ENCODE measurements at places on chromosomes 2 and 18.

DNA sequence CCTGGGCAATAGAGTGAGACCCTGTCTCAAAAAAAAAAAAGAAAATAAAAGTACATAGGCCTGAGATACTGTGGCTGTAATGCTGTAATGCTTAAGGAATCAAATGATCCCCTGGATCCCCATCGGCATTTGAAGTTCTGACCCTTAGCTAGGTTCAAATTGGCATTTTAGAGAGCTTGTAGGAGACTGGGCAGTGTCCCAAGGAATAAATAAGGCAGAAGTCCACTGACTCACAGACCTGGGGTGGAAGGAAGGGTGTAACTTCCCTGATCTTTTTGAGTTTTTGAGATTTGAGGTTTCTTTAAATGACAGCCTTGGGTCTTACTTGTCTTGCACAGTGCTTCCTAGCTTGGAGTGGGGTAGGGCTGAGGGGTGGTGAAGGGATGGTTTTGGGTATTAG, 553.7 kb downstream of the SLC4A3 start:
- no peaks in the 10 kb centered on the region for H3K36me3 ChIP-seq
- no peak overlapping the region for H3K4me3 ChIP-seq
- H3K4me1 ChIP-seq = no peaks in the 10 kb centered on the region
- no peak overlapping the region for H3K27ac ChIP-seq
- no peaks in the 10 kb centered on the region for H3K27me3 ChIP-seq

- H3K36me3 ChIP-seq = no peaks in the 10 kb centered on the region
- peaks cover 39% of the 10 kb centered on the region for H3K4me1 ChIP-seq
- H3K27ac ChIP-seq = no peak overlapping the region
- DNase-seq = peak; percentile 69
Measured at GRCh38 chr2:99682275-99683060, 192.7 kb upstream of the REV1 start.

GRCh38 chr18:44117821-44118220, 562.9 kb upstream of the SETBP1 start:
- H3K36me3 ChIP-seq = no peaks in the 10 kb centered on the region
- no peak overlapping the region for H3K27ac ChIP-seq
- H3K4me1 ChIP-seq = no peaks in the 10 kb centered on the region
- no peak overlapping the region for H3K4me3 ChIP-seq
- no peaks in the 10 kb centered on the region for H3K27me3 ChIP-seq

- no peaks in the 10 kb centered on the region for H3K36me3 ChIP-seq
- no peak for DNase-seq
- no peak overlapping the region for H3K4me3 ChIP-seq
- H3K27me3 ChIP-seq = no peaks in the 10 kb centered on the region
- no peaks in the 10 kb centered on the region for H3K4me1 ChIP-seq
Measured at GRCh38 chr2:222554517-222554916, 101.4 kb downstream of the FARSB start.

DNA sequence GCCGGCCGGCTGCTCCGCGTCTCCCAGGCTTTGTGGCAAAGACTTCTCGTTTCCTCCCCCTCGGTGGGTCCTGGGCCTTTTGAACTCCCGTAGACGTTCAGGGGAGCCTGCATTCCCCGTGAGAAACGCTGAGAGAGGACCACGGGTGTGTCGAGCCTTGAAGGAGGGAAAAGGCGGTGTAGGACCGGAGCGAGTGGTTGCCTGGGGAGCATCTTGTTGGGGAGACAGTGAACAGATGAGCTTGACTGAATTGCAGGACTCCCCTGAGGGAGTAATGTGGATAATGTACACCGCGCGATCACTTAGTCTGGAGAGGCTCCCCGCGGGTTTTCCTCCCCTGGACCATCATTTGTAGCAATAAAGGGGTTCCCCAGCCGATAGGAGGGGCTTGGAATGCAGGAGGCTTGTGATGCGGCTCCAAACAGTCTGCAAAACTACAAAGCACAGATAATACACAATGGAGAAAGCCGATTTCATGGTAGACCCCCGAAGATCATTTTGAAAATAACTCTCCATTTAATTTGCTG, 769 bp downstream of the ALMS1 start:
- DNase-seq = no peak
- H3K36me3 ChIP-seq = no peaks in the 10 kb centered on the region
- no peaks in the 10 kb centered on the region for H3K27me3 ChIP-seq
- peaks cover 6% of the 10 kb centered on the region for H3K4me1 ChIP-seq

GRCh38 chr2:237639836-237640220, 12.4 kb downstream of the LRRFIP1 start:
- DNase-seq = no peak
- peaks cover 5% of the 10 kb centered on the region for H3K27me3 ChIP-seq
- H3K36me3 ChIP-seq = no peaks in the 10 kb centered on the region
- H3K27ac ChIP-seq = no peak overlapping the region
- no peak overlapping the region for H3K4me3 ChIP-seq
- H3K4me1 ChIP-seq = no peaks in the 10 kb centered on the region

DNA sequence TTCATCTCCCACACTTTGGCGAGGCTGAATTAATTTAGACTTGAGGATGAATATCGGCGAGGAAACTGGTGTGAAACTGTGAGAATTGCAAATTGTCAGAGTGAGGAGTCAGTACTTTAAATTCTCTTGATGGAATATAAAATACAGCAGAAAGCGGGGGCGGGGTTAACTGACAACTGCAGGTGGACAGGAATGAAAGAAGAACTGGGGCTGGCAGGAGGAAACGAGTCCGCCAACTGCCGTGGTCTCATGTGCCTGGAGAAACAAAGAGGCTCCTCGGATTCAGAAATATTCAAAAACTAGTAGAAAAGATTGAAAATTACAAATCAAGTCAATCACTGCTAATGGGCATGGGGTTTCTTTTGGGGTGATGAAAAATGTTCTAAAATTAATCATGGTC, 44.3 kb downstream of the MOGAT1 start:
- H3K27ac ChIP-seq = no peak overlapping the region
- H3K27me3 ChIP-seq = no peaks in the 10 kb centered on the region
- H3K4me1 ChIP-seq = no peaks in the 10 kb centered on the region
- H3K36me3 ChIP-seq = no peaks in the 10 kb centered on the region
- DNase-seq = no peak

DNA sequence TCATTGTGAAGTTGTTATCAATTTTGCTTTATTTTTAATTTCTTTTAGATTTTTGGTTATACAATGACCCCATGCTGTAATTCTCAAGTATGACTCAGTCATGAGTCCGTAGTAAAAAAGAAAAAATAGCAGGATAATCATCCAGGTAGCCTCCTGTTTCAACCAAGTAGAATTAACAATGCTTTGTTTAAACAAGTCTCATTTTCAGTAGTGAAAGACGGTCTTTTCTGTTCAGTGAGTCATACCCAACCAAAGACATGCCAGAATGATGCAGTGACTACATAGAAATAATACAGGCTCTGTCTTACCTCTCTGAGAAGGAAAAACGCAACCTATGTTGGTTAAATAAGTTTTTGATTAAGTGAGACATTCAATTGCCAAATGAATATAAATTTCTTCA, 67.8 kb upstream of the DSC1 start:
- H3K4me3 ChIP-seq = no peak overlapping the region
- H3K4me1 ChIP-seq = no peaks in the 10 kb centered on the region
- H3K27me3 ChIP-seq = no peaks in the 10 kb centered on the region
- H3K27ac ChIP-seq = no peak overlapping the region
- DNase-seq = no peak

- peak; percentile 9 for DNase-seq
- H3K4me3 ChIP-seq = no peak overlapping the region
- no peaks in the 10 kb centered on the region for H3K27me3 ChIP-seq
- no peak overlapping the region for H3K27ac ChIP-seq
- no peaks in the 10 kb centered on the region for H3K36me3 ChIP-seq
- H3K4me1 ChIP-seq = no peaks in the 10 kb centered on the region
Measured at GRCh38 chr2:185628985-185629384, 109.6 kb upstream of the FSIP2 start.

DNA sequence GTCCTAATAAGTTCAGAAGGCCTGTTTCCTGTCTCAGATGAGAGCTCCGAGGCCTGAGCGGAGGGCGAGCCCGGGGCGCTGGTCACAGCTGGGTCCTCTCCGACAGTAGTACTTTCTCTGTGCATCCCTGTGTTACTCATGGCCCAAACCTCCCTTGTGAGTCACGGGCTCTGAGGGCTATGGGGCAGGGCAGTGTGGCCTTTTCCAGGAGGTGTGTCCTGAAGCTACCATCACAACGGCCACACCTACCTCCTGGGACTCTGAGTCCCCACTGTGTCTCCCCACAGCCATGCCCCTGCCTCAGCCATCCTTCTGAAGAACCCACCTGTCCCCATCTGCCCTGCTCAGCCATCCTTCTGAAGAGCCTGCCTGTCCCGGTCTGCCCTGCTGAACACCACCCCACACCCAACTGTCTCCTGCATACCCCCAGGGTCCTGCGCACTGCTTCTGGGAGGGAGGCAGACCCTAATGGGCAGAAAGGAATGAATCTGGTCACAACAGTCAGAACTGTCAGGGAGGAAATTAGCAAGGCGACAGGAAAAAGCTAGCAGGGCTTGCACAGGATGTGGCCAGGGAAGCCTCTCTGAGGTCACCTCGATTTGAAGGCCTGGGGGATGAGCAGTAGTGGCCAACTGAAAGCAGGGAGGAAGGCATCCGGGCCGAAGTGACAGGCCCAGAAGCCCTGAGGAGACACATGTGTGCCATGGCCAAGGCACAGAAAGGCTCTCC, 145.4 kb upstream of the RIOK3 start:
- peak; percentile 80 for DNase-seq
- no peaks in the 10 kb centered on the region for H3K36me3 ChIP-seq
- H3K4me3 ChIP-seq = no peak overlapping the region
- no peaks in the 10 kb centered on the region for H3K27me3 ChIP-seq
- H3K27ac ChIP-seq = peak overlapping the region; percentile 25

DNA sequence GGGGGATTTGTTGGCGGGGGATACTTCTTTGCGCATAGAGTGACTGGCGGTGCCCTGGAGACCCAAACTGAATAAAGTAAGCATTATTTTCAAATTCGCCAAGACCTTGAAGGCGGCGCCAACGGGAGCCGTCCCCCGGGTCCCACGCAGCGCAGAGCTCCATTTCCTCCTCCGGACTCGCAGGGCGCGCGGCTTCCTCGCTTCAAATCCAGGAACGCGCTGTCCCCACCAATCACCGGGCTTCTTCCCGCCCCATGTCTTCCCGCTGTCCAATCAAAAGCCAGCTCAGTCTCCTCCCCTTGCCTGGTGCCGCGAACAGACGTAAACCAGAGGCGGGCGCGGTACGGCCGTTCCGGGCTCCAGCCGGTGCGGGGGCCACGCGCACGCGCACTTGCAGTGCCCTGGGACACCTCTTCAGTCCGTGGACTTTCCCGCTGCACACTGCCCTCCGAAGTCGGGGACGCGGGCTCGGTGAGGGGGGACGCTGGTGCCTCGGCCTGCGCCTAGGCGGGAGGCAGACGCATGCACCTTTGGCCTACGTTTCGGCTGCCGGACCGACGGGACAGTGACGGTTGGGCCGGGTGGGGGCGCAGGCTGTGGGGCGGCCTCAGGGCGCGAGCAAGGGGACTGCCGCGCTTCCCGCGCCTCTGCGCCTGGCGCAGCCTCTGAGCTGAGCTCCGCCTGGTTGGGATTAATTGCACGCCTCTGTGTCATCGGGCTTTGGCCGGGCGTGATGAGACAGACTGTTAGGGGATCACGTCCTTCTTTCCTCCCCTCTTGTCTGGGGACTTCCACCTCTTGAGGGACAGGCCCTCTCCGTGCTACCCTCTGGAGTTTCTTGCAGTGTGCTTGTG, at the start of gene CEP192:
Gene CEP192 (plus strand): TSS at position 396 of the 854 bp plus-strand sequence. CDS start 8,063 bp downstream, outside the sequence.
- H3K27ac ChIP-seq = peak within 1 kb of the TSS; percentile 85
- peaks cover 12% of the 10 kb centered on the region for H3K4me1 ChIP-seq
- H3K36me3 ChIP-seq = no peaks in the 10 kb centered on the region
- no peaks in the 10 kb centered on the region for H3K27me3 ChIP-seq
- peak; percentile 99 for DNase-seq

DNA sequence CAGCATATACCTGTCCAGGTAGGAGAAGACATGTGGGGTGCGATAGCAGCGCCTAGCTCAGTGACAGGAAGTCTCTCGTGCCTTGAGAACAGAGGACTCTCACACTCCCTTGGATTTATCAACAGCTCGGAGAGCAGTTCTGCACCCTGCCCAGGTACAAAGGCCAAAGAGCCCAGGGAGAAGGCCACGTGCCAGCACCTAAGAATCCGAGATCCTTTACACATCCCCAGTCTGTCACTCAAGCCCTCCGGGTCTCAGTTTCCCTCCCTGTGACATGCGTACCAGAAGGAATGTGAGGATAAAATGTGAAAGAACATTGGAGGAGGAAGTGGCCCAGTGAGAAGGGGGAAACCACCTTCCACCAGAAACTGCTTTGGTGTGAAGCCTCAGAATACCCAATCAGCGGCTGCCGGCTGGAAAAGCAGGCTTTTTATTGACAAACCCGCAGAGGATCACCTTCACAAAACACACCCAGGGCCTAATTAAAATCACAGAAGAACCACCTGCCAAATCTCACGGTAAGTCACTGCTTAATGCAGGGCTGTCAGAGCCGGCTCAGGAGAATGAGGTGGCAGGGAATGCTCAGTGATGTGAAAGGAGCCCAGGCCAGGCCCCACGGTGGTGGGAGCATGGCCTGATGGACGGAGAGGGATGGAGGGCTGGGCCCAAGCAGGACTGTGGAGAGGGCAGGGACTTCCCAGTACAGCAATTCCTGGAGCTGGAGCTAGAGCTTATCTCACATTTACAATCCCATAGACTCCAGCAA, 66.3 kb downstream of the MYO5B start:
- H3K36me3 ChIP-seq = no peaks in the 10 kb centered on the region
- H3K27me3 ChIP-seq = peaks cover 14% of the 10 kb centered on the region
- DNase-seq = no peak
- no peaks in the 10 kb centered on the region for H3K4me1 ChIP-seq

DNA sequence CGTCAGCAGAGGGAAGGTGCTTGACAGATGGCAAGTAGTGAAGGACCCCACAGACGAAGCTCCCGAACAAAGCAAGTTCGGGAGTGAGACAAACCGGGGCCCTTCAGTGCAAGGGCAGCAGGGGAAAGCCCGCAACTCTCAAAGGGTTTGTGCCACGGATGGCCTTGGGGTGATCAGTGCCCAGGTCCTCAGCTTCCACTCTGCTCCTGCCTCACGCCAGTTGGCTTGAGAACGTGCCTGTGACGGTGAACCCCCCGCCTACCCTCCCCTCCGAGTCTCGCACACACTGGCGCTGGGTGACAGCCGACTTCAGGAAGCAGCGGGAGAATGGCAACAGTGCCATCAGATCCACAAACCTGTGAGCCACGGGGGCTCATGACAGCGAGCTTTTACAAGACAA, 56.8 kb upstream of the SALL3 start:
- no peaks in the 10 kb centered on the region for H3K36me3 ChIP-seq
- no peaks in the 10 kb centered on the region for H3K27me3 ChIP-seq
- no peak overlapping the region for H3K4me3 ChIP-seq
- H3K27ac ChIP-seq = no peak overlapping the region

- H3K36me3 ChIP-seq = no peaks in the 10 kb centered on the region
- no peak overlapping the region for H3K27ac ChIP-seq
- H3K4me3 ChIP-seq = no peak overlapping the region
- no peak for DNase-seq
- no peaks in the 10 kb centered on the region for H3K27me3 ChIP-seq
Measured at GRCh38 chr2:11121823-11122155, 33.5 kb upstream of the SLC66A3 start.

- H3K27me3 ChIP-seq = no peaks in the 10 kb centered on the region
- peaks cover 4% of the 10 kb centered on the region for H3K4me1 ChIP-seq
- no peaks in the 10 kb centered on the region for H3K36me3 ChIP-seq
- peak; percentile 81 for DNase-seq
- no peak overlapping the region for H3K27ac ChIP-seq
- H3K4me3 ChIP-seq = no peak overlapping the region
Measured at GRCh38 chr2:190514676-190515075, 19.8 kb downstream of the NEMP2 start.

- H3K4me1 ChIP-seq = no peaks in the 10 kb centered on the region
- DNase-seq = no peak
- H3K27ac ChIP-seq = no peak overlapping the region
Measured at GRCh38 chr18:67276638-67277037, 239.9 kb downstream of the DSEL start.
